ENCODE measurements at places on chromosomes 3 and 15.

DNA sequence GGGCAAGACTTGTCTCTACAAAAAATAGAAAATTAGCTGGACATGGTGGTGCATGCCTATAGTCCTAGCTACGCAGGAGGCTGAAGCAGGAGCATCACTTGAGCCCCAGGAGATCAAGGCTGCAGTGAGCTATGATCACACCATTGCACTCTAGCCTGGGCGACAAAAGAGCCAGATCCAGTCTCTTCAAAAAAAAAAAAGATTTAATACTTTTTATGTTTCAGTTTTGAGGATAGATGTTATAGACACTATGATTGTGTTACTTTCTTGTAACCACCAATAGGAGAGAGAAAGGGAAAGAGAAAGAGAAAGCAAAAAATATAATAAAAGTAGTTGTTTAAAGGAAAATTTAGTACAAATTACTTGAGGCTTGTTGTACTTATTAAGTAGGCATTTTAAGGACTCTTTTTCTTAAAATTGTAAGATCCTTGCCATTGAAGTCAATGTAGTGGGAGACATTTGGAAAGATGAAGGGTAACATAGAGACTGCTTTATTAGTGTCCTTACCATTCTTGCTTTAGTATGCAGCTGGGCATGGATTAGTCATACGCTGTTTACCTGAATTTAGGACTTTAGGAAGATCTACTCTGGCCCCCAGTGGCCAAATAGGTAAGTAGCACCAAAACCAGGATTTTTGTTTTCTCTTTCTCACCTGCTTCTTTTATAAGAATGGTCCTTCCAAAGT lies 35.1 kb upstream of the ZDHHC23 start:
- peak; percentile 78 for DNase-seq

GRCh38 chr3:178129109-178129508 lies 407.1 kb upstream of the KCNMB2 start:
- no peak for DNase-seq

DNA sequence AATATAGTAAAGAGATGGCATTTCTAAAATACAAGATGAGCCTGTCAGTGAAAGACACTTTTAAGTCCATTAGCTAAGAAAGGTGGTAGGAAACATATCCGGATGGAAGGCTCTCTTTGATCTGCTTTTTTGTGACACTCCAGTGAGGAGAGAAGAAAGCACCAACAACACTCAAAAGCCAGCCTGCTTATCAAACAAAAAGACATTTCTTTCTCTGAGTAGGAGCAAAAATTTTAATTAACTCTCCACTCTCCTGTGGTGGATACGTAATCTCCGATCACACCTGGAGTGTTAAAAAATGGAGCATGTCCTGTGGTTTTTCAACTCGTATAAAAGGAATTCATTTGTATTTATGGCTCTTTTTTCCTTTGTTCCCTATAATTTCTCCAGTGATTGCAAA lies 65.3 kb downstream of the OXNAD1 start:
- peak; percentile 3 for DNase-seq

DNA sequence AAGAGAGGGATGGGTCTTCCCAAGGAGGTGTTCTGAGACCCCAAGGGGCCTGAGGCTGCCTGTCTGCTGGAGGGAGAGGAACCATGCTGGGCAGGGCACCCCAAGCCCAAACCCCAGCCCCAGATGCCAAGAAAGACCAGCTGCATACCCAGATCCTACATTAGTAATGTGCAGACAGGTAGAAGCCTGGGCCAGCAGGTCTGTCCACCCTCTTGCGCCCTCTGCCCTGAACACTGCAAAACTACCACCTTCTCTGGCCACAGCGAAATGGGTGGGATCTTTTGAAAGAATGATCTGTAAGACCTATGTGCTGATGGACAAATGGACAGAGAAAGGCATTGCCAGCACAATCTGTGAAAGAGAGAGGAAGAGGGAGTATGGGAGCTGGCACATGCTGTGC lies 283.2 kb downstream of the EPHB1 start:
- DNase-seq: peak; percentile 34

- DNase-seq: peak; percentile 44
Observed at GRCh38 chr3:47780741-47781684, 680 bp downstream of the SMARCC1 start.

DNA sequence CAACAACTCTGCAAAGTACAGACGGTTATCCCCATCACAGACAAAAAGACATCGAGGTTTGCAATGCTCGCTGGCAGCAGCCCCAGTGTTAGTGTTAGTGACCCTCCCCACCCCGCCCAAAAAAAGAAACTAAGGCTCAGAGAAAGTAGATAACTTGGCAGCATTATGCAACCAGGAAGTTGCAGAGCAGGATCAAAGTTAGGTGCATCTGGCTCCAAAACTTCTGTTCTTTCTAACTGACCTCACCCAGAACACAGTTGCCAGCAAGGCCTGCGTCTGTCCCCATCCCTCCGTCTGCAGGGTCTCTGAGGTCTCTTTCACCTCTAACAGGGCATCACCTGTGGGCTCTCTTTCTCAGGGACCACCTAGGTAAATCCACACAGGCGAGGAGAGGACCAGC lies 51.5 kb downstream of the BDH1 start:
- DNase-seq: no peak

- no peak for DNase-seq
Observed at GRCh38 chr3:40821315-40821714, 296.6 kb downstream of the ZNF621 start.

GRCh38 chr3:22496641-22497040 lies 706.5 kb upstream of the UBE2E2 start:
- no peak for DNase-seq

- no peak for DNase-seq
Observed at GRCh38 chr3:116512931-116513330, 67.6 kb upstream of the LSAMP start.

DNA sequence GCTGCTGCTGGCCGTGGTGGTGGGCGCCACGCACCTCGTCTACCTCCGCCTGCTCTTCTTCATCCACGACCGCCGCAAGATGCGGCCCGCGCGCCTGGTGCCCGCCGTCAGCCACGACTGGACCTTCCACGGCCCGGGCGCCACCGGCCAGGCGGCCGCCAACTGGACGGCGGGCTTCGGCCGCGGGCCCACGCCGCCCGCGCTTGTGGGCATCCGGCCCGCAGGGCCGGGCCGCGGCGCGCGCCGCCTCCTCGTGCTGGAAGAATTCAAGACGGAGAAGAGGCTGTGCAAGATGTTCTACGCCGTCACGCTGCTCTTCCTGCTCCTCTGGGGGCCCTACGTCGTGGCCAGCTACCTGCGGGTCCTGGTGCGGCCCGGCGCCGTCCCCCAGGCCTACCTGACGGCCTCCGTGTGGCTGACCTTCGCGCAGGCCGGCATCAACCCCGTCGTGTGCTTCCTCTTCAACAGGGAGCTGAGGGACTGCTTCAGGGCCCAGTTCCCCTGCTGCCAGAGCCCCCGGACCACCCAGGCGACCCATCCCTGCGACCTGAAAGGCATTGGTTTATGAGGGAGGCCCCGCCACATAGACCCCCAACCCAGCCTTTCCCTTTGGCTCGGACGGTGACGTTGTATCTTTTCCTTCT lies 1.1 kb downstream of the GPR27 start:
- DNase-seq: no peak

DNA sequence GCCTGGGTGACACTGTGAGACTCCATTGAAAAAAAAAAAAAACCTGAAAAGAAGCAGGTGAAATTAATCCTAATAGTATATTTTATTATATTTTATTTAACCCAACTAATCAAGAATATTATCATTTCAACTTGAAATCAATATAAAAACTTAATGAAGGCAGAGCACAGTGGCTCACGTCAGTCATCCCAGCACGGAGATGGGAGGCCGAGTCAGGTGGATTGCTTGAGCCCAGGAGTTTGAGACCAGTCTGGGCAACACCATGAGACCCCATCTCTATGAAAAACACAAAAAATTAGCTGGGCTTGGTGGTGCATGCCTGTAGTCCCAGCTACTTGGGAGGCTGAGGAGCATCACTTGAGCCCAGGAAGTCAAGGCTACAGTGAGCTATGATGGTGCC lies 33.3 kb upstream of the SLC41A3 start:
- DNase-seq: no peak

DNA sequence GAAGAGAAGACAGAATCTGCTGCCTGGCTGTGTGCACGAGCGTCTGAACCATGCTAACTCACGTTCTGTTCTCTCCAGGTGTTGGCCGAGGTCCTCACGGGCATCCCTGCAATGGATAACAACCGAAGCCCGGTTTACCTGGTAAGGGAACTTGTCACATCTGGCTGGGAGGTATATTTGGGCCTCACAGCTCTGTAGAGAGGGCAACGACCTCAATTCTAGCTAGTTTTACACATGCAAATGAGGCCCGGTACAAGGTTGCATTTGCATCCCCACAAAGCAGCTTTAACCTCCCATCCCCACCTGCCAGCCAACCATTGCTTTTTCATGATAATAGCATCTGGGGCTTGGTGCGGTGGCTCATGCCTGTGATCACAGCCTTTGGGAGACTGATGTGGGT lies 22.0 kb upstream of the TATDN2 start:
- no peak for DNase-seq

- peak; percentile 48 for DNase-seq
Observed at GRCh38 chr3:55000546-55000945, 72.7 kb upstream of the LRTM1 start.

- no peak for DNase-seq
Observed at GRCh38 chr3:190124067-190124466, 3.4 kb upstream of the P3H2 start.

DNA sequence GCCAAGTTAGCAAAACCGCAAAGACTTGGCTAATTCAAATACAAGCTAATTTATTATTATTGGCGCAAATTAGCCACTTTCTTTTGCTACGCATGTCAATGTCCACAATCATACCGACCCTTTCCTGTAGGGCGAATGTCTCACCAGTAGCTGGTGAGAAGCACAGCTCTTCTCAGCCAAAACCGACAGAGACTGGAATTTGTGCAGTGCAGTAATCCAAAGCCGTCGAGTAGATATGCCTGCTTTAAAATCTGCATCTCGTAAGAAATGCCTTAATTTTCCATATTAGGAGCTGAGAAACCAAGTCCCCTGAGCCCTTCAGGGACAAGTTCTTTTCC lies 614 bp upstream of the MINDY2 start:
- no peak for DNase-seq

- DNase-seq: no peak
Observed at GRCh38 chr3:21216598-21216997, 534.4 kb downstream of the ZNF385D start.

GRCh38 chr3:161560008-161560637 lies 63.5 kb downstream of the OTOL1 start:
- DNase-seq: peak; percentile 55

DNA sequence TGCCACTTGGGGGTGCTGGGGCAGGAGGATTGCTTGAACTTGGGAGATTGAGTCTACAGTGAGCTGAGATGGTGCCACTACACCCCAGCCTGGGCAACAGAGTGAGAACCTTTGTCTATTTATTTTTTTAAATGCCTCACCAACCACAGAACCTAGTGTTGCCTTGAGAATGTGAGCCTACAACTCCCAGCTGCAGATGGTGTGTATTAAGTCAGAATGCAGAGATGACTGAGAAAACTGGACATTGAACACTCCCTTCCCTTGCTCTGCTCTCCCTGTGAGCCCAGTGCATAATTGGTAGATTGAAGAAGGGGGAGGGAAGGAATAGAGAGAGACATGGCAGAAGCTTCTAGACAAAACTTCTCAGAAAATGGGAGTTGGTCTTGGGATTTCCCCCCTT lies 53.5 kb downstream of the CCDC33 start:
- DNase-seq: no peak

- DNase-seq: no peak
Observed at GRCh38 chr3:121515862-121516261, 29.9 kb downstream of the POLQ start.

GRCh38 chr3:155744010-155744625 lies 753 bp downstream of the PLCH1 start:
- DNase-seq: peak; percentile 75

DNA sequence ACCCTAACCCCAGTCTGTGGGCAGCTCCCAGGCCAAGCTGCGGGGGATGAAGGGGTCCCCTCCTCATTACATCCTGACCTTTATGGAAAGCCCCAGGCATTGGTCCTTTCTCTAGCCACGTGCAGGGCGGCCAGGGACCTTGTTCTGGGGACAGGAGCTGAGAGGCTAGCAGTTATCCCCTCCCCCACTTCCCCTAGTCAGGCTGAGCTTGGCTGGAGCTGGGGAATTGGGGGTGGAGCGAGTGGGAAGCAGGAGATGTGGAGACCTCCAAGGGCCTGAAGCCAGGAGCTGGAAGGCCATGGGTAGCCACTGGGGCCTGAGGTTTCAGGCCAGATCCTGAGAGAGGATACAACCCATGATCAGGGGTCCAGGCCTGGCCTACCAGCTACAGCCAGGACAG lies 45.8 kb downstream of the DNAH1 start:
- DNase-seq: no peak

- no peak for DNase-seq
Observed at GRCh38 chr15:70555713-70556112, 207.6 kb downstream of the UACA start.

- no peak for DNase-seq
Observed at GRCh38 chr15:62698646-62699045, 343.9 kb upstream of the TPM1 start.

DNA sequence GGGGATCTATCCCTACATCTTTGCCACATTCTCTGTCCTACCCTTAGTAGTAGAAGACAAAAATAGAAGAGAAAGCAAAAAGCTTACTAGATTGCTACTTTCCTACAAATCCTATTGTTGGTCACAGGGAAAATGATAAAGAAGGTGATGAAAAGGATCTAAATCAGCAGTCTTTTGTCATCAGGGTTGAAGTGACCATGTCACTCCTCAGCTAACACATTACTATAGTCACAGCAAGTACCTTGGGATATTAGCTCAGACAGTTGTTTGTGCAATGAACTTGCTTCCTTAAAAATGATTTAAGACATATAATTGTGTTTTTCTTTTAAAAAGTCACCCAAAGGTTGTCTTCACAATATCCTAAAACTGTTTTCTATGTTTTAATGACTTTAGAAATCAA lies 6.3 kb downstream of the ST3GAL6 start:
- DNase-seq: no peak

DNA sequence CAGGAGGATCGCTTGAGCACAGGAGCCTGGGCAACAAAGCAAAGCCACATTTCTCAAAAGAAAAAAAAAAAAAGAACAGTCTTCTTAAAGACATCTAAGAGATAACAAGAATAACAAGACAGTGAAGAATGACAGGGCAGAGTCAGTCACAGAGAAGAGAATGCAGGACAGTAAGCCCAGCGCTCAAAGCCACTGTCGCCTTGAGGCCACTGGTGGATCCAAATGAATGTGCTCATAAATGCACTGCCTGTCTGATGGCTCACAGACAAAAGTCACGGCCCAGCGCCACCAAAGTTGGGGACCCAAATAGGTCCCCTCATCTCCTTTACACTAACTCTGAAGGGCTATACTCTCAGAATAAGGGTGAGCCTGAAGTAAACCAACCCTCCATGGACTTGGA lies 52.3 kb downstream of the FAM174B start:
- DNase-seq: no peak

- peak; percentile 21 for DNase-seq
Observed at GRCh38 chr15:23539892-23540291, 25.6 kb upstream of the MKRN3 start.

- DNase-seq: no peak
Observed at GRCh38 chr3:13197281-13197680, 124.1 kb upstream of the IQSEC1 start.

All from NCI-H146 (cell line).